ENCODE measurements at places on chromosomes 3 and 15. TPM values are rescaled to one million over a fixed set of nuclear protein-coding genes. Genes with fewer than 3 reads are reported as not detected.

GPR87 gene
- polyA plus RNA-seq = 11.0 TPM

- no peak for DNase-seq
These were observed 34.9 kb downstream of the UBR1 start for GRCh38 chr15:43070893-43071292.

SPRED1 gene
- polyA plus RNA-seq = 8.2 TPM

CCDC54 gene
- 0.89 TPM for polyA plus RNA-seq

CIB1 gene
- 161 TPM for polyA plus RNA-seq

TMEM212 gene
- not detected for polyA plus RNA-seq
